ENCODE measurements at places on chromosomes 1 and 21.

DNA sequence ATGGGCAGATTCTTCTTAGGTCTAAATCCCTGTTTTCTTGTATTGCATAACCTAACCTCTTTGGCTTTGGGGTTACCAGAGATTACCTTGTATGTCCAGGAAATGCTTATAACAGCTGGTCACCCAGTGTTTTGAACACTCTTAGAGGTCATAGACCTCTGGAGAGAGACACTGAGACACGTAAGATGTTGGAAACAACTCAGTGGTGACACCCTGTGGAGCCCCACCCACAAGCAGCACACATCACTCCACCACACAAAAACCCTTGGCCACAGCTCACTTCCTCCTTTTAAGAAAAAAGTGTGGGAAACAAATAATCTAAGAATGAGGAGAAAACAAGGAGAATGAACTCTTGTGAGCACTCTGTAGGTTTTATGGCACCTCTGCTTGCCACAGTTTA, 26.3 kb upstream of the CYP4B1 start:
- DNase-seq, result no peak

- DNase-seq, result no peak
These were observed 3.6 kb upstream of the PRRX1 start for GRCh38 chr1:170660281-170660713.

- DNase-seq, result no peak
These were observed 15.7 kb downstream of the GPR157 start for GRCh38 chr1:9112961-9113880.

- DNase-seq, result no peak
These were observed 88.6 kb downstream of the ADAMTS1 start for GRCh38 chr21:26756491-26757159.

GRCh38 chr1:223836586-223836985, 9.2 kb downstream of the TP53BP2 start:
- DNase-seq, result no peak

- DNase-seq, result no peak
These were observed 175.5 kb downstream of the ACTL8 start for GRCh38 chr1:17930635-17931034.

- peak; percentile 72 for DNase-seq
These were observed 3.3 kb upstream of the ZBTB18 start for GRCh38 chr1:244047621-244048255.

GRCh38 chr1:152679459-152679858, 4.4 kb downstream of the LCE2C start:
- no peak for DNase-seq

GRCh38 chr1:208264469-208265121, 20.4 kb upstream of the PLXNA2 start:
- DNase-seq, result no peak

GRCh38 chr1:63230722-63231121, 91.6 kb upstream of the FOXD3 start:
- DNase-seq, result no peak

DNA sequence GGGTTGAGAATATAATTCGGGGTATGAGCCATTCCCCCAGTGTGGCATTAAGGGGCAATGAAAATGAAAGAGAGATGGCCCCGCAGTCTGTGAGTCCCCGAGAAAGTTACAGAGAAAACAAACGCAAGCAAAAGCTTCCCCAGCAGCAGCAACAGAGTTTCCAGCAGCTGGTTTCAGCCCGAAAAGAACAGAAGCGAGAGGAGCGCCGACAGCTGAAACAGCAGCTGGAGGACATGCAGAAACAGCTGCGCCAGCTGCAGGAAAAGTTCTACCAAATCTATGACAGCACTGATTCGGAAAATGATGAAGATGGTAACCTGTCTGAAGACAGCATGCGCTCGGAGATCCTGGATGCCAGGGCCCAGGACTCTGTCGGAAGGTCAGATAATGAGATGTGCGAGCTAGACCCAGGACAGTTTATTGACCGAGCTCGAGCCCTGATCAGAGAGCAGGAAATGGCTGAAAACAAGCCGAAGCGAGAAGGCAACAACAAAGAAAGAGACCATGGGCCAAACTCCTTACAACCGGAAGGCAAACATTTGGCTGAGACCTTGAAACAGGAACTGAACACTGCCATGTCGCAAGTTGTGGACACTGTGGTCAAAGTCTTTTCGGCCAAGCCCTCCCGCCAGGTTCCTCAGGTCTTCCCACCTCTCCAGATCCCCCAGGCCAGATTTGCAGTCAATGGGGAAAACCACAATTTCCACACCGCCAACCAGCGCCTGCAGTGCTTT, 9.4 kb downstream of the PROX1 start:
- DNase-seq, result no peak

DNA sequence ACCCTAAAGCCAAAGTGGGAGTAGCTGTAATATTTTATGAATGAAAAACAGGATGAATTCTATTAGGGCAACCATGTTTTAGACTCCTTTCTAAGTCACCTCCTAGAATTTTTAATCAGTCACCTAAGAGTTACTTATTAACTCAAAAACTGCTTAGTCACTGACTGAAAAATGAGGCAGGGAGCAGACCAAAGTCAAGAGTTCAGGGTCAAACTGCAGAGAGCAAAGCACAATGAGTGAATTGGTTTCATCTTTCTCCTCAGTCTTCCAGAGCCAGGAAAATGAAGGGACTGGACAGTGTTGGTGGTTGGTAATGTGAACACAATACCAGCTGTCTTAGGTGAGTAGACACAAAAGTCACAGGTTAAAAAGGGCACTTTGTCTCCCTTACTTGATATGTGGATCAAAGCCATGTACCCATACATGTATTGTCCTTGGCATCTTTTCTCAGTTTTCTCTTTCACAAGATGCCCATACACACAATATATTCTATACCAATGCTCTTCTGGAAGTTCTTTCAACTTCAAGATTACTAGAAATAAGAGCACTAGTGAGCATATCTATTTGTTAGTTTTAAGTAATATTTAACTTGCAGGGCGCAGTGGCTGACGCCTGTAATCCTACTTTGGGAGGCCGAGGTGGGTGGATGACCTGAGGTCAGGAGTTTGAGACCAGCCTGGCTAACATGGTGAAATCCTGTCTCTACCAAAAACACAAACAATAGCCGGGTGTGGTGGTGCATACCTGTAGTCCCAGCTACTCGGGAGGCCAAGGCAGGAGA, 42.2 kb downstream of the ATP1B1 start:
- no peak for DNase-seq

DNA sequence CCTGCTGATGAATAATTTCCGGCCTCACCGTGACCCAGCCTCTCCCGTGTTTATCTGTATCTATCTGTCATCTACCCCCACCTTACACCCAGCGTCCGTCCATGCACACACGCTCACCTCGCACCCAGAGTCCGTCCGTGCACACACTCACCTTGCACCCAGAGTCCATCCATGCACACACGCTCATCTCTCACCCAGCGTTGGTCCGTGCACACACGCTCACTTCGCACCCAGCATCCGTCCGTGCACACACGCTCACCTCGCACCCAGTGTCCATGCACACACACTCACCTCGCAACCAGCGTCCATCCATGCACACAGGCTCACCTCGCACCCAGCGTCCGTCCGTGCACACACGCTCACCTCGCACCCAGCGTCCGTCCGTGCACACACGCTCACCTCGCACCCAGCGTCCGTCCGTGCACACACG, 25.0 kb upstream of the COL18A1 start:
- DNase-seq, result no peak

GRCh38 chr1:206828061-206828460, 37.4 kb upstream of the IL20 start:
- no peak for DNase-seq

- peak; percentile 76 for DNase-seq
These were observed 386.3 kb downstream of the DISC1 start for GRCh38 chr1:232012773-232013386.

DNA sequence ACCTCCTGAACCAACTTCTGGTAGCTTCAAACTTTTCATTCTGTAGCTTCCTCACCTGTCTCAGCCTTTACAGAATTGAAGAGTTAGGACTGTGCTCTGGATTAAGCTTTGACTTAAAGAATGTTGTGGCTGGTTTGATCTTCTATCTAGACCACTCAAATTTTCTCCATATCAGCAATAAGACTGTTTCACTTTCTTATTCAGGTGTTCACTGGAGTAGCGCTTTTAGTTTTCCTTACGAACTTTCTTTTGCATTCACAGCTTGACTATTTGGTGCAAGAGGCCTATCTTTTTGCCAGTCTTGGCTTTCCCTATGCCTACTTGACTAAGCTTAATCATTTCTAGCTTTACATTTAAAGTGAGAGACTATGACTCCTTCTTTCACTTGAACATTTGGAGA, 31.5 kb downstream of the FGGY start:
- no peak for DNase-seq

DNA sequence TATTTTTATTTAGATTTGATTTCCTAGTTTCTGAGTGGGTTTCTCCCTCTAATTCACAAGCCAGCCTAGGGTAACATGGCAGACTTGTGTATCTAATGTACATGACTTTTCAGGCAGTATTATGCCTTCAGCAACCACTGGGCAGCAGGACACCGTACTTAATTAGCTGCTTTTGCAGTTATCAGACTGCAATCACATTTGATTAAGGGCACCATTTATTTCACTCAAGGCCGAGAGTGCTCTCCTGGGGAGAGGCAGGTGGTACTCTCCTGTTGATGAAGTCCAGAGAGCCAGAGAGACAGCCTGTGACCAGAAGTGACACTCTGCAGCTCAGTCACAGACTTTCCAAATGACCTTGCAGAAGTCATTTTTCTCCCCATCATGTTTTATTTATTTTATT, 18.7 kb downstream of the CYYR1 start:
- DNase-seq, result no peak

- DNase-seq, result no peak
These were observed 25.2 kb upstream of the GNPAT start for GRCh38 chr1:231215681-231216385.

DNA sequence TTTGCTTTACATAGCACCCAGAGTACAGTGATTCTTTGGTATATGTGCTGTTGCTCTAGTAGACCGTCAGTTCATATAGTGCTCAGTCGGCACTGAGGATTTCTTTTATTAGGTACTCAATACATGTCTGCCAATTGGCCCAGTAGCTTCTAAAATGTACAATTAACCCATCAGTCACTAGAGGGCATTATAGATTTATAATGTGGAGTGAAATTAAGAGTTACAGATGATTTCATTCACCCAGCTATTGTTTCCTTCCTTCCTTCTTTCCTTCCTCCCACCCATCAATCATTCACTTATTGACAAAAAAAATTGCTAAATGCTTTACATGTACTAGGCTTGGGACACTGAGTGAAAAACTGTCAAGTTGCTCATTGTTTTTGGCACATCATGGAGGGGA, 263.6 kb upstream of the USP24 start:
- DNase-seq, result no peak

DNA sequence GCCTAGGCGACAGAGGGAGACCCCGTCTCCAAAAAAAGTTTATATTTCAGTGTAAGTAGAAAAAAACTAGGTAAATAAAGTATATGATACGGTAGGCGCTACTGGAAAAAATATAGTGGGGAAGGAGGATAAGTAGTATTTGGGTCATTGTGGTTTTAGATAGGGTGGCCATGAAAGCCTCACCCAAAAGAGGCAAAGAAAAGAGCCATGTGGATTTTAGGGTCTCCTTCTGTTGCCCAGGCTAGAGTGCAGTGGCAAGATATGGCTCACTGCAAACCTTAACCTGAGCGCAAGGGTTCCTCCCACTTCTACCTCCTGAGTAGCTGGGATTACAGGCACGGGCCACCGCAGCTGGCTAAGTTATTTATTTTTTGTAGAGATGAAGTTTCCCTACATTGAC, 17.1 kb downstream of the LEPR start:
- no peak for DNase-seq

- no peak for DNase-seq
These were observed 3.7 kb downstream of the RORC start for GRCh38 chr1:151827853-151828252.

DNA sequence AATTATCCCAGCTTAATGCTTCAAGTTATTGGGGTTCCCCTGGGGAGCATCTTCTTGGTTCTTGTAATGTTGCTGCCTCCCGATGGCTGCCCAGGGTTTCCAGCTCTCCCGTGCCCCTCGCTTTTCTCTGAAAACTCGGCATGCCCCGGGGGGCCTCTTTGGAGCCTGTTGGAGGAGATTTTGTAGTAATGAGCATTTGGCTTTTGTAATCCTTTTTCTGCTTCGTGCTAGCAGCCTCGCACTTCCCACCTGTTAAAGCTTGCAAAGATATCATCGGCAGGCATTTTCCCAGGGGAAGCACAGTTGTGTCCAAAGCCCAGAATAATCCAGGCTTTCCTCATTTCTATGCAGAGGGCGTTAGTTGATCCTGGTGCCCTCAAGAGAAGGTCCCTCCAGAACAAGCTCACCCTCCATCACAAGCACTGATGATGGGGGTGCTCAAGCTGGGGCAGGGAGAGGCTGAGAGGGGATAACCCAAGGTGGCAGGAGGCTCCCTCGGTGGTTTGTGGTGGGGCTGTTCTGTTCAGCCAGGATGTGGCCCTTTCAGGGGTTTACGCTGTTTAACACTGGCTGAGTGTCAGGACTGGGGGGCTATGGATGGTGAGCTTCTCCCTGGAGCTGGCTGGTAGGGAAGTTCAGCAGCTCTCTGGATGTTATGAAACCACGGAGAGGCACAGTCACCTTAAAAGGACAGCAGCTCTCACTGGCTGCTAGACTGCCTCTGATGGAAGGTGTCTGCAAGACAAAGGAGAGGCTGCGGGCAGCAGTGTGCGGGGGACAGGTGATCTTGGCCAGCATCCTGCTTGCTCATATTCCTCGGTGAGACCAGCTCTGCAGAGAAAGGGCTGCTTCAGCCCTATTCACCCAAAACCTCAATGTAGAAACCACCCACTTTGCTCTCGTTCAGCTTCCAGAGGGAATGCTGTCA, 477.1 kb upstream of the VAMP3 start:
- DNase-seq, result no peak

GRCh38 chr1:219121679-219122078, 52.0 kb upstream of the LYPLAL1 start:
- DNase-seq, result no peak

GRCh38 chr1:221714227-221715152, 27.4 kb downstream of the DUSP10 start:
- no peak for DNase-seq

DNA sequence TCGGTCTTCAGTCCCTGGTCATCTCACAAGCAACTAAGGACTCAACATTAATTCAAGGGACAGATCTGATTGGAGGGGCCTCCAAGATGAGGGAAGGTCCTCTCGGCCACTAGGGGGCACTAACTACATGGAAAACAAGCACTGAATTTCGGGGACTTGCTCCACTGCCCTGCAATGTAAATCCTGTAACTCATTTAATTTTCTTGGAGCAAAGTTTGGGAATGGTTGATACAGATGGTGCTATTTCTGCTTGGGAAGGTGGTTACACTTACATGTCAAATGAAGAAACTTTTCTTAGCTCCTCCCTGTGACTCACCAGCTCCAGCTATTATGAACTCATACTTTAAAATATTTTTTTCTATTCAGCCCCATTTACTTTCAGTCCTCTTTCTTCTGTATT, 97.4 kb upstream of the KCNJ15 start:
- DNase-seq, result peak; percentile 32

DNA sequence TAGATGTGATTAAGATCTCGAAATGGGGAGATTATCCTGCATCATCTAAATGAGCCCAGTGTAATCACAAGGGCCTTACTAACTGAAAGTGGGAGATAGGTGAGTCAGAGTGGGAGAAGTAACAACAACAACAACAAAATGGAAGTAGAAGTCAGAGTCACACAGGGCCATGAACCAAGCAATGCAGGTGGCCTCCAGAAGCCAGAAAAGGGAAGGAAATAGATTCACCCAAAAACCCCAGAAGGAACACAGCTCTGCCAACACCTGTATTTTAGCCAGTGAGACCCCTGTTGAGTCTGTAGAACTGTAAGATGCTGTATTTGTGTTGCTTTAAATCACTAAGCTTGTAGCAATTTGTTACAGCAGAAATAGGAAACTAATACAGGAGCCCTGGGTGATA, 4.1 kb downstream of the TAGLN2 start:
- DNase-seq, result no peak

All from left colon (tissue), 2 donors.